Large intestine (tissue), 12 donors: ENCODE measurements at places on chromosomes 3 and 15. TPM values are rescaled to one million over a fixed set of nuclear protein-coding genes. Genes with fewer than 3 reads are reported as not detected.

The DUOXA2 gene
- not detected for polyA plus RNA-seq

The C3orf85 gene
- 95.5 TPM for polyA plus RNA-seq

The SPATA12 gene
- not detected for polyA plus RNA-seq

The PLA2G4D gene
- 0.06 TPM for polyA plus RNA-seq

The EEFSEC gene
- 23.9 TPM for polyA plus RNA-seq

- DNase-seq: no peak
Observed at GRCh38 chr15:36365963-36366362, 213.5 kb upstream of the CDIN1 start.

DNA sequence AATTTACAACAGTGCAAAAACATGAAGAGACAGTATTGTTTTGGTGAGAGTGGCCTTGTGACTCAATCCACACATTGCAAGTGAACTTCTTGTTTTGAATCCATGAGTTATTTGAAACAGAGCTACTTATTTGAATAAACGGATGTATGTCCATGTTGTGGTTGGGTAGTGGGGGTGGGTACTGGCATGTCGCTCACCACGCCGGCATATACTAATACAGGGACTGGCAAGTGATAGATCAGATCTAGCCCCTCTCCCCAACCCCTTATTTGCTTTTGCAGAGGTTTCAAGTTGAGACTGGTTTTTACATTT is 83.8 kb downstream of the EDEM1 start:
- no peak for DNase-seq

- DNase-seq: no peak
Observed at GRCh38 chr15:41203395-41203794, 27.2 kb downstream of the EXD1 start.

DNA sequence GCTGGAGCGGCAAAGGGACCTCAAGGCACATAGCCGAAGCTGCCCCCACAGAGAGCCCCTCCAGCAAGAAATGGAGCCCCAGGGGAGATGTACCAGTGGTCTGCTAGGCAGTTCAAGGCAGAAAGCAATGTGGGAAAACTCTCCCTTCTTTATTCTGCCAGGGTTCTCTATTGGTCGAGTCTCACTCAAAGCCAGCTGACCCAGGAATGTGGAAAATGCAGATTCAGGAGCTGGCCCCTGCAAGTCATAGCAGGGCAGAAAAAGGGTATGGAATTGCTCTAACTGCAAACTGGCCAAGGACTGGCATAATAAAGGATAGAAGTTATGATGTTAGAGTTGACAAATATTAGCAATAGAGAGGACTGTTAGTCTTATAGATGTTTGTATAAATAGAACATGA is 4.0 kb upstream of the TOPAZ1 start:
- DNase-seq: no peak

GRCh38 chr3:139113231-139113992 is 68.7 kb upstream of the PRR23C start:
- DNase-seq: no peak

DNA sequence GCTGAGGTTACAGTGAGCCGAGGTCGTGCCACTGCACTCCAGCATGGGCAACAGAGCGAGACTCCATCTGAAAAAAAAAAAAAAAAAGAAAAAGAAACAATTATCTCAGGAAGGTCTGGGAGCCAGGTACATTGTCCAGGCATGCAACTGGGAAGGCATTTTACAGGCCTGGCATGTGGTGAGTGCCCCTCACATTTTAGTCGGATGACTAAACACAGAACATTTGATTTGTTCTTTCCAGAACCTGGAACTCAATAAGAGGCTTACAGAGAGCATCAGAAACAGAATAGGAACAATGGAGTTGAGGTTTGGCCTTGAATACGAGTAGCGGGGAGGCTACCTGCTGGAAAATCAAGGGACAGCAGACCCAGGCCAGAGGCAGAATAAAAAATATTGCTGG is 33.7 kb upstream of the IGF1R start:
- DNase-seq: no peak

- no peak for DNase-seq
Observed at GRCh38 chr3:140198242-140198641, 263.3 kb downstream of the CLSTN2 start.

- DNase-seq: no peak
Observed at GRCh38 chr3:23653647-23654525, 151.9 kb upstream of the UBE2E1 start.

GRCh38 chr3:146280864-146281263 is 30.0 kb upstream of the PLSCR4 start:
- DNase-seq: no peak

DNA sequence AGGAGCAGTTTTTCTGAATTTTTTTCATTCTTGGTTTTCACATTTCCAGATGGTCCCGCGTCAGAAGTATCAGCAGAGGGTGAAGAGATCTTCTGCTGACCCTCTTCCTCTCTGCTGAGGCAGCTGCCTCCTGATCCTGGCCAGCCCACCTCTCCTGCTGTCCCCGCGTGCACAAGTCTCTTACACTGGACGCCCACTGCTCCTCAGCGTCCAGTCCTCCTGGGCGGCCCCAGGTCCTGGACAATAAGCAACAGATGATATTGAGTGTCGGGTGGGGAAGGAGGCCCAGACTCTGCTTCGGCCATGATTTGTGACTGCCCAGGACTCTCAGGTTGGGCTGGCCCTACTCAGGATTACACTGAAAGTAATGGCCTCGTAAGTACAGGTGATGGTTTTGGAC is 50.1 kb downstream of the KLHL25 start:
- no peak for DNase-seq

DNA sequence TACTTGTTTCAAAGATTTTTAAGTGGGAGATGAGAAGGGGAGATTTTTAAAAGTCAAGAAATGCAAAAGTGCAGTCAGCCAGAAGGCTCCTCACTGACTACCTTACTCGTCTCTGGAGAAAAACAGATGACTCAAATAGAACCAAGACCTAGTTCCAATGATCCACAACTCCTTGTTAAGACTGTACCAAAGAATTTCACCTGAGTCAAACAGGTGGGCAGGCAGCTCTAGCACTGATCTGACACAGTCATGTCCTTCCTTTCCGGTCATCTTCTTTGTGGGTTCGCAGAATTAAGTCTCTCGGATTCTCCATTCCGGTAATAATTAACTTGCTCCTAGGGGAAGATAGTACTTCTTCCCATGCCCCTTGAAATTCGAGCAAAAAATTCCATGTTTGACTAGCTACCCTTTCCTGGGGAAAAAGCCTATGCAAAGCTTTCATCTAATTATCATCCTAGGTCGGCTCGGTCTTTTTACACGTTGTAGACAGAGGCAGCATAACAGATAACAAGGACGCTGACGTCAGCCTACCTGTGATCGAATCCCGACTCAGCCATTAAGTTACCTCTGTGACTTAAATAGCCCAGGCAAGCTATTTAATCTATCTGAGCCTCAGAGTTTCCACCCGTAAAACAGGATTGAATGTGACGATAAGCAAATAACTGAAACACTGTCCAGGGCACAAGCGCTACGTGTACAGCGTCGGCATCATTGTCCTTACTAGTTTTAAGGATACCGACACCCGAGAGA is 758 bp downstream of the SELENOK start:
- DNase-seq: peak; percentile 82

DNA sequence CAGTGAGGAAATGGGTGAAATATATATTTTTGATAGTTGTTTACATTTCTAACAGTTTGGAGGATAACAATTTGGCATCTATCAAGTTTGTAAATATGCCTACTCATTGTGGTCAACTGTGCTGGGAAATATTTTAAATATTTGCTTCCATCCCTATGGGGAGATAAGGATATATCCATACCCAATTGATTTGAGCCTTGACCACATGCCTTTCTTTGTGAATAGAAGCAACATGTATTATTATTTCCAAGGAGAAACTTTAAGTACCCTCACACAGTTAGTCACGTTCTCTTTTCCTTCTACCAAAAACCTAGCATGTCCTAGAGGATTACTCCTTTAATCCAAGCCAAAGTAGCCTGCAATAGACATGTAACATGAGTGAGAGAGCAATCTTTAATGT is 245.4 kb upstream of the CBLB start:
- DNase-seq: no peak

DNA sequence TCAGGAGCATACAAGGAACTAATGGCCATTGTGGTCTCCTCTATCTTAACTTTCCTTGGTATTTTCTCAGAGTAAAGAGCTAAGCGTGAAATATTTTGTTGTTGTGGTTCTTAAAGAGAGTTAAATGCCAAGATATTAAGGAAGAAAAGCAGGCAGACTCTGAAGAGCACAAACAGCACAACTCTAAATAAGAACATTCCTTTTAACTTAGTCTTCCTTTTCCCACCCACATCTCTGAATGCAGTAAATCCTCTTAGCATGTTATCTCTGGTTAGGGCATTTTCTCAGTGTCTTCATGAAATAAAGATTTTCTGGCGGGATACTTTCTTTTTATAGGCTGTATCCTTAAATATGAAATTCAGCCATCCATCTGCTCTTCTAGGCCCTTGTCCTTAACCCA is 1.5 kb downstream of the GPR87 start:
- DNase-seq: no peak

DNA sequence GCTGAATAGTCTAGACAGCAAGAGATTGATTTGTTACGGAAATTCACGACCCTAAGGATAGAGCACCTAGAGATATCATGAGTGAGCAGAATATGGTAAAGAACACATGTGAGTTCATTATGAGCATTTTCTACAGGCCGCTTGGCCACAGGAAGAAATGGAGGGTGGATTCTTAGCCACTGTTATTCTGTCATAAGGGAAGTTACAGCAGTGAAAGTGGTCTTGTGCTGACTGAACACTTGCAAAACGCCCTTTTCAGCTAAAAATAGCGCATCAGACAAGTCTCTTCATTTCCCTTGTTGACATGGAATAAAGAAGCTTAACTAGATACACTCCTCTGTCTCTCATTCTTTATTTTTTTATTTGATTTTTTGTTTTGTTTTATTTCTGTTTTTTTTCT is 19.8 kb downstream of the DGKG start:
- no peak for DNase-seq

DNA sequence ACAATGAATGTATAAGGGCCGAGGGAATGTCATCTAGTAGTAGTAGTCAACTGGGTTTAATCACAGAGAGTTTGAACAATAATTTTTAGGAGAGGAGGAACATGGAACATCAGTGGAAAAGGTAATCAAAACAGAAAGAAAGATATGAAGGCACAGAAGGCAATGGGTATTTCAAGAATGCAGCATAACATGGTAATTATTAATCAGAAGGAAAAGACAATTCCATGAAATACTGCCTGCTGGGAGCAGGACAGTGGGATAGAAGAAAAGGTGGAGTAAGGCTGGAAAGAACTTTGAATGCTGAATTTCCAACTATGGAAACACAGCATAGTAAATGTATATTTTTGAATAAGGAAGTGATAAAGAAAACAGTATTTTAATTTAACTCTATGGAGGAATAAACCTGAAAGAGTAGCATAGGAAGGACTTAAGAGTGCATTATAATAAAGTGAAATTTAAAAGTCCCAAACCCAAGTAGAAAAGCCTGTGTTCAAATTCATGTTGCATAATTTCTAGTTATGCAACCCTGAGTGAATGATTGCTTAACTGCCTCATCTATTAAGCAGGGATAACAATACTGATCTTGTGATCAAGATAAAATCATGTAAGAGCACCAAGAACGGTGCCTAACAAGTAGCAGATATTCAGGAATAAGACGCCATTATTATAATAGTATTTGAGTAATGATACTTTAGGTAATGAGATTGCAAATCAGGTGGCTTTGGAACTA is 357.7 kb downstream of the TBC1D5 start:
- DNase-seq: peak; percentile 5

DNA sequence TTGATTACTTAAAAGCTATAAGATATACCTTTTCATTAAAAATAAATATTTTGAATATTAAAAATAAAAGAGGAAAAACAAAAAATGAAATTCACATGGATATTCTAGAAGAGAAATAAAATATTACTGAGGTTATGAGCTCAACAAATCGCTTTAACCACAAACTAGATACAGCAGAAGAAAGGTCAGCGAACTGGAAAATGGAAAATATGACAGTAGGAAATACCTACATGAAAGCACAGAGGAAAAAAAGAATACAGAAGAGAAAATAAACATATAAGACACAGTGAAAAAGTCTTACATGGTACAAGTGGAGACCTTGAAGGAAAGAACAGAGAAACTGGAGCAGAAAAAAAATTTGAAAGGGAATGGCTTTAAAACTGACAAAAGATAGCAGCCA is 33.2 kb downstream of the SCAPER start:
- DNase-seq: no peak

GRCh38 chr15:62325597-62325996 is 160.5 kb upstream of the C2CD4B start:
- no peak for DNase-seq

DNA sequence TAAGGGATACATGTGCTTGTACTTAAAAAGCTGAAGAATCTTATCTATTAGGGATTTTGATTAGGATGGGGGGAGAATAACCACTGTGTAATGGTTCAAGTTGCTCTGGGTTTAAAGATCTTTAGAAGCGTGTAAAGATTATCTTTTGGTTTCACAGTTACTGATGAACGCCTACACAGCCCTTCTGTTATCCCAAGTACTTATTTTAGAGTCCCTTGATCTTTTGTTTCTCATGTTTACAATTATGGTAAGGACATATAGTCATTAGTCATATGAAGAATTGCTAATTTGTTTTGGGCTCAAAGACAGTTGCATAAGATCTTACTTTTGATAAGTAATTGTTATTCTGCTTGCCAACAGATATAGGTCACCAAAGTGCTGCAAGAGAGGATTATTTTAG is 160.1 kb downstream of the PLCL2 start:
- DNase-seq: no peak

GRCh38 chr15:72964135-72964534 is 88.1 kb upstream of the NEO1 start:
- no peak for DNase-seq

DNA sequence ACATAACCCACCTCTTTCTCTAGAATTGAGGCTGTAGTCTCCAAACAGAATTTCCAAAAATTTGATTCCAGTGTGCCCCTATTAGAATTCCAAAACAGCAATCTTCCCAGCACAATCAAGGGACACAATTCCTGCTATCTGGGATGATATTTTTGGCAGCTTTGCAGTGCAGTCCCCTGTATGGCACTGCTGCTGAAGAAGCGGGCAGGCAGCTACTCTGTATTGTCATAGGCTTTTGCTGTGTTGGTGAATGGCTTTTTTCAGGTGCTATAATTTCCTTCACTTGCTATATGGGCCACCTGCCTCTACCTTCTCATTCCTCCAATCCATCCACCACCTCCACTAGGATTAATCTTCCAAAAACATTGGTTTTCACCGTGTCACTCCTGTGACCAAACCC is 145.5 kb downstream of the VGLL4 start:
- no peak for DNase-seq
